Nucleus accumbens (tissue), 56 donors: ENCODE measurements at places on chromosomes 6 and 20.

DNA sequence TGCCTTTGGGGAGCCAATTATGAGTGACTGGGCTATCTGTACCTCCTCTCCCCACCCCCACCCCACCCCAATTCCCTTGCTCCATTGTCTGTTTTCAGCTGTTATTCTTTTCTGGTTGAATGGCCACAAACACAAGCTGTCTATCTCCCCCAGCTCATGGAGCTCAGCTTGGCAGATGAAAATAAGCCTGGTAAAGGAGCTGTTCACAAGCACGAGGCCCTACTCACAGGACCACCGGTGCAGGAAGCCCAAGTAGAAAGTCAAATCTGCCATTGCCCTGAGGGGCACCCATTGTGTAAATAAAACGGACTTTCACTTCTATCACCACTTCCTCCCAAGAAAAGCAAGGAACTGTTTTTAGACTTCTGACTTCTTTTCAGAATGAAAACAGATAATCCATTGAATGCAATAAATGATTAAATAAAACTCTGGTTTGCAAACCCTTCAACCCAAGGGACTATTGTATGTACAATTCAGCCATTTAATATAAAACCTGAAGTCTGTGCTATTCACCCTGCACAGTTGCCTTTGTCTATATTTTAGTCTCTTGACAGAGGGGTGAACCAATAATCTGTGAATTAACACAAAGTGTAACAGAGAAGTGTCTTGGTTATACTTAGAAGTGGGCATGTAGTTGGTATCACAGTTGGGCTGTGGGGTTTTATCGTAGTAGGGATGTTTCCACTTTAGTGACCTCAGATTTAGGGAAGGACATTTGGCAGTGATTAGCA, 27.7 kb downstream of the RIPOR2 start:
- no peak for DNase-seq

DNA sequence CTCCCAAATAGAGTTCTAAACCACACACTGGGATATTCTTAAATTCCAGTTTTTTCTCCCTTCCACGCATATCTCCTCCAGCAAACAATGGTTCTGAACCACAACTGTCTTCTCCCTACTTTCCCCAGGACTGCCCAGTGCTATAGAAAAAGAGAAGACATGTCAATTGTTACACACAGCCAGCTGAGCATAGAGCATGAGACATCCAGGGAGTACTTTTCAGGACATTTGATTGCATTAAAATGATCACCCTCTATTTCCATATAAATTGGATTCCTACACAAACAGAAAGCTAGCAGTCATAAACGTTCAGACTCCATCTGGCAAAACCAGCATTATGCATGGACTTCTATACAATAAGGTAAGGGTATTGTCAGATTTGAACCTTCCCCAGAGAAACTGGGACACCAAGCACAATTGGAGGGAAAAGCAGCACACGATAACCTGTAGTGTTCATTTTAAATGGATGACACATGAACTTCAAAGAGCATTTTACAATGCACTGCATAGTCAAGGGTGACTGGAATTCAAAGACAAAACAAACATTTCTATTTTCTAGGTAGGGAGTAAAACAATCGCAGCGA, 93.1 kb upstream of the HEY2 start:
- no peak for DNase-seq

GRCh38 chr20:17560344-17561074, 9.4 kb upstream of the DSTN start:
- DNase-seq: no peak

GRCh38 chr6:5248302-5249098, 12.2 kb downstream of the LYRM4 start:
- no peak for DNase-seq

DNA sequence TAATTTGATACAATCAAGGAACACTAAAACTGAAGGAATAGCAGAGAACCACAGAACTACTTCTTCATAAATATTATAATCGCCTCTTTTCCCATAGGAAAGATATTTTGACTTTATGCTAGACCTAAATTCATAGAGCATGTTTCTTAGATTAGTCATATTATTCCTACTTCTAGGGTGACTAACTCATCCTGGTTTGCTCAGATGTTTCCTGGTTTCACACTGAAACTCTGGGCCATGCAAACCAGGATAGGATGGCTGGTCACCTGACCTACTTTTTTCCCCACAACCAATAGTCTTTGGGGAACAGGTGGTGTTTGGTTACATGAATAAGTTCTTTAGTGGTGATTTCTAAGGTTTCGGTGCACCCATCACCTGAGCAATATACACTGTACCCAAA, 42.8 kb downstream of the MMS22L start:
- DNase-seq: no peak

DNA sequence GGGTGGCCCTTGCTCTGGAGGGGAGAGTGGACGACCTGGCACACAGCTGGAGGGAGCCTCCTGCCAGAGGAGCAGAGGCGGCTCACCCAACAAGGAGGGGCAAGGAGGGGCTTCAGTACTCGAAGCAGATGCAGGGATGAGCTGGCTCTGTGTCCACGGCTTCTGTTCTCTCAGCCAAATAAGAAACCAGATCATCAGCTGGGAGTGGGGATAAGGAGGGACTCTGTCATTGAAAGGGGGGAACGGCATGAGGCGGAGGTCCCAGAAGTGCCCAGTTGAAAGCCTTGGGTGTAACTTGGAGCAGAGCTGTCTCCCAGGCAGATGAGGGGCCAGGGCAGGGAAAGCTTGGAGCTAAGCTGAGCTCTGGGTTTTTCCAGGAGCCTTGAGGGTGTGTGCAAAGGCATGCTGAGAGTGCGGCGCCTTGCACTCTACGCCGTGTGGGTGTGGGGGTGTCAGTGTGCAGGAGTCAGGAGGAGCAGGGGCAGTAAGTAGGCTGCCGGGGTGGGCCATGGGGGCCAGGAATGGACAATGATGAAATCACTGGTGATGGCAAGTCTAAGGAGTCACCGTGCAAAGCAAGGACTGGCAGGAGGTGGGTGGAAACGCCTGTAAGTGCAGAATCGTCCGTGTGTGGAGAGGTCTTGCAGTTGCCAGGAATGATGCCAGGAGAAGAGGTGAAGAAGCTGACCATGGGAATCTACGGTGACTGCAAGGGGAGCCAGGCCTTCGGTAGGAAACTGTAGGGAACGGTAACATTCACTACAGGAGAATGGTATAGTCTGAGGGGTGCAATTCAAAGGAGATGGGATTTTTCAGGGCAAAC, 85.4 kb upstream of the FOXQ1 start:
- DNase-seq: no peak

DNA sequence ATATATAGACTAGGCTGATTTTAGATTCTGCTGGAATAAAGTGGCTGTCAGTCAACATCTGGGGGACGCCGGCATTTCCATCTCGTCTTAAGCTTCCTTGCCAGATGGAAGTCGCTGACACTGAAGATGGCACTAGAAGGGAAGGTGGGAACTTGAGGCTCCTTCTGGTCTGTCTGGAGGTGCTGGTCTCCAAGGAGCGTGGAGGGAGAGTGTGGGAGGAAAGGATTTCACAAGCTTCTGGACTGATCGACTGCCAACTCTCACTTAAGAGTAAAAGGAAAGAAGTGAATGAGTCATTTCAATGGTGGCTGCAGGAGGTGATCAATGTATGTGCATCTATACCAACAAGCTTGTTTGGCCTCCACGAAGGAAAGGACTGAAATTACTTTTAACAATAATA, 40.4 kb downstream of the DUSP22 start:
- no peak for DNase-seq

GRCh38 chr6:138817799-138818198, 21.9 kb downstream of the ECT2L start:
- no peak for DNase-seq

GRCh38 chr20:62347445-62347844, 19.7 kb downstream of the LAMA5 start:
- no peak for DNase-seq

DNA sequence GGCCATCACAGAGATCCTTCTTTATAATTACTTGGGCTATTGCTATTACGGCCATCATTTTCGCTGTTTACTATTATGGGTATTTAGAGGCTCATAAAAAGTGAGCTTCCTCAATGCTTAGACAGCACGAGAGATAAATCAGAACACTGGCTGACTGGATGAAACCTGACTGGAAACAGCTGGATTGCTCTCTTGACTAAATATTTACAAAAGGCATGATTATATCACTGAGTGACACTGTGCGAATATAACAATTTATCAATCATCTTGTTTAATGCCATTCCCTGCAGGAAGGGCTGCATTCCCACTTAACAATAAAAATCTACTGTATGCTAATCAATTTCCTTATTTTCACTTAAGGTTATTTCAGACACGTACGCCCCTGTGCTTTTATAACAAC, 260.1 kb upstream of the ARID1B start:
- no peak for DNase-seq

DNA sequence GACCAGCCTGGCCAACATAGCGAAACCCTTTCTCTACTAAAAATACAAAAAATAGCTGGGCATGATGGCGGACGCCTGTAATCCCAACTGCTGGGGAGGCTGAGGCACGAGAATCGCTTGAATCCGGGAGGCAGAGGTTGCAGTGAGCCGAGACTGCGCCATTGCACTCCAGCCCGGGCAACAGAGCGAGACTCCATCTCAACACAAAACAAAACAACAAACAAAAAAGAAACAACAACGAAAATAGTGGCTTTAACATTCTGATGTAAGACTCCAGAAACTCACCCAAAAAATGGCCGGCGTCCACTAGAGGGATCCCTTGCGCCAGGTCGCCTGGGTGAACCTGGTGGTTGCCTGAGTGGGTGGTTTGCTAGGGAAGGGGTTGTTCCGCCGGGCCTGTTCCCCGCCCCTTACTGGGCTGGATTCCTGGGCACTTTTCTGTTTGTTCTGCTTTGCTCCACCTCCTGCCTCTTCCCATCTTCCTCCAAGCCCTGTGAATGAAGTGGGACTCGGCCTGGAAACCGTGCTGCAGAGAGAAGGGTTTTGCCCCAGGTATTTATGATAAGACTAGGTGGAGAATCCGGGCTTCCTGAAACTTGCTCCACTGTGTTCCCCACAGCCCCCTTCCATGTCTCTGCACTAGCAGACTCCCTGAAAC, 1.5 kb downstream of the PABPC1L start:
- DNase-seq: no peak

GRCh38 chr20:40980828-40981310, 47.8 kb upstream of the TOP1 start:
- DNase-seq: no peak

- DNase-seq: no peak
These were observed 4.8 kb downstream of the BCAS1 start for GRCh38 chr20:54065601-54066038.

- DNase-seq: no peak
These were observed 57.3 kb upstream of the EDN1 start for GRCh38 chr6:12232821-12233220.

- peak; percentile 53 for DNase-seq
These were observed 5.1 kb upstream of the TCEA2 start for GRCh38 chr20:64057628-64058498.
